ENCODE measurements at places on chromosomes 6 and 20.
A peak's percentile ranks its signal among the peaks of the same experiment; 100 is the strongest.

DNA sequence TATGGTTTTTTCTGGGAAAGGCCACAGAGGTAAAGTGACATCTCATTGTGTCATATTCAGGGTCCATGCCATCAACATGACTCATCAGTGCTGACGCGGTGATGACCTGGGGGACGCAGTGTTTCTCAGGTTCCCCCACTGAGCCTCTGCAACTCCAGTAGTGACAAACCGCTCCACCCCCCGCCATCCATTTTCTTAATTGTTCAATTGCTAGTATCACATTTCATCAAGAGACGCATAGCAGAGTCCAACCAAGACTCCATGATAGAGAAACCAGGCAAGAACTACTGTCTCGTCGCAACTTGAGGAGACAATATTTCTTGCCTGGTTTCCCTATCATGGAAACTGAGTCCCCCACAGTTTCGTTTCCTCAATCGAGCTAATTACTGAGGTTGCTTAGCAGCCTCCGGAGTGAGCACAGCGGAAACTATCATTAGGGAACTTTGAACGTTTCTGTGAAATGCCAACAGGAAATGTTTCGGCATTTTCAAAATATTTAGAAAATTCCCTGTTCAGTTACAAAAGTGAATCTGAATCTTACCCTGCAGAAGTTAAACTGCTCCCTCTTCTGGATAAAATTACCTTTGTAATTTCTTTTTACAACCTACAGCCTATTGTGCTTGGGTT lies 12.2 kb upstream of the SERPINB1 start:
- DNase-seq = peak; percentile 82

DNA sequence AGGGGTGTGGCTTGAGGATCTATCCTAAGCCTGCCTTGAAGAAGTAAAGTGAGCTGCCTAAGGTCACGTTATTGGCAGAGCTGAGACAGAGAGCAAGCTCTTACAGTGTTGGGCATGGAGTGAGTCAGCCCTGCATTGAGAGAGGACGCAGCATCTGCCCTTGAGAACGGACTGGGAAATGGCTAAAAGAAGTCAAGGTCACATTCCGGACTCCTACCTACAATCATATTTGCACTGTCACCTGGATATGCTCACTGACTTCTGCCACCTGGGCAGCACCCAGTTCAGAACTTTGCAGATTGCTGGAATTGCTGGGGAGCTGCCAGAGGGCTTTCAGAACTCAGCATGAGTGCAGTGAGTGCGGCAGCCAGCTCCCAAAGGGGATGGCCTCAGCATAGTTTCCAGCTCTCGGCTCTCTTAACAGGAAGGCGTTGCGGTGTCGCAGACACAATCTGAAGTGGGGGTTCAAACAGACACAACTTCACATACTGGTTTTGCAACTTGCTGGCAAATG lies 199.3 kb upstream of the SGK1 start:
- DNase-seq = peak; percentile 90

- DNase-seq = no peak
Observed at GRCh38 chr20:12179692-12180091, 262.0 kb downstream of the BTBD3 start.

DNA sequence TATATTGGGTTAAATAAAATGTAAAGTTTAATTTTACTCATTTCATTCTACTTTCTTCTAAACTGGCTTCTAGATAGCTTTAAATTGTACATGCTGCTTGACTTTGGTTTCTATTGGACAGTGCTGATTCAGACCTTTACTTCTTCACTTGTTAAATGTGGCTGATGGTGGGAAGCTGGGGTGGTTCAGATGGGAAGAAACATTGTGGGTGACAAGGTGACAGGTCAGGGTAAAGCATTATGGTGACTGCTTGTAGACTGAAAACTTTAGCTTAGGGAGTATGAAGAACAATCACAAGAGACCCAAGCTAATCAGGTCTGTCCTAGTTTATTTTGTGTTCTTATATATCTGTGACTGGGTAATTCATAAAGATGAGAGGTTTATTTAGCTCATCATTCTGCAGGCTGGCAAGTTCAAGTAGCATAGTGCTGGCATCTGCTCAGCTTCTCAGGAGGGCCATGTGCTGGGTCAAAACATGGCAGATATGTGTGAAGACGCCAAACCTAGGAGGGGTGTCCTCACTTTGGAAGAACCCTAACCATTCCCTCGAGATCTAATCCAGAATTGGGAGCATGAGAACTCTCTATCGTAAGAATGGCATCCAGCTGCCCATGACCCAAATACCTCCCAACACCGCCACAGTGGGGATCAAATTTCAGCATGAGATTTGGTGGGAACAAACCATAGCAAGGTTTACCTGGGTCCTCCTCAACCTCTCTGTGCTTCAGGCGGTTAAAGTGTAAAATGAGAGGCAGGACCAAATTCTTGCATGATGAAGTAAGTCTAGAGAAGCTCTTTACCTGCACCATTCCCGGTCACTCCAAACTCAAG lies 102.8 kb downstream of the FYN start:
- no peak for DNase-seq

GRCh38 chr6:132228894-132229293 lies 172.4 kb downstream of the MOXD1 start:
- peak; percentile 43 for DNase-seq

GRCh38 chr20:37803438-37804307 lies 99.3 kb upstream of the VSTM2L start:
- no peak for DNase-seq

DNA sequence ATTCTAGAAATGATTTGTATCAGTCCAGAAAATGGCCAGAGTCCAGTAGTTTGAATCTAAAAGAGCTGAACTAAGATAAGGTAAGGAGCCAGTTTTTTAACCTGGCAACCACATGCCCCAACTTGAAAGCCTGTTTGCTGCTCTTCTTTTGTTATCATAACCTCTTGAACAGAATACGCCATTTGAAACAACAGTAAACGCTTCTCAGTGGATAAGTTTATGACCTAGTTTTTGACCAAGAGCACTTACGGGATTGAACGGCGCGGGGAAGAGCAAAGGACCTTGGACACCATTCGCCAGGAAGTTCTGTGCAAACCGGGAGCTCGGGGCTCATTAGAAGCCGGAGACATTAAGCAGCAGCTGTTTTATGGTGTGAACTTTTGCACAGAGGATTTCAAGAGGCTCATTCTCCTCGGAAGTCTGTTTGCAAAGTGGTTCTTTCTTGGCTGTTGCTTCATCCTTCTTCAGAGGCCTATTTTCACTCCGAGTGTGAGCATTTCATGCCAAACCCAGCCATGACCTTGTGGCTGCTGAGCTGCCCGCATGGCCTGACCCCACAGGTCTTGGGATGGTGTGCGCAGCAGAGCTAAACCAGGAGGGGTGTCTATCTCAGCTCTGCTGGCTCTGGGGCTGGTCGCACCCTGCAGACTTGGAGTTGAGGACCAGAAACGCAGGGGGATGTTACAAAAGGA lies 215.1 kb downstream of the SOX4 start:
- DNase-seq = peak; percentile 59

DNA sequence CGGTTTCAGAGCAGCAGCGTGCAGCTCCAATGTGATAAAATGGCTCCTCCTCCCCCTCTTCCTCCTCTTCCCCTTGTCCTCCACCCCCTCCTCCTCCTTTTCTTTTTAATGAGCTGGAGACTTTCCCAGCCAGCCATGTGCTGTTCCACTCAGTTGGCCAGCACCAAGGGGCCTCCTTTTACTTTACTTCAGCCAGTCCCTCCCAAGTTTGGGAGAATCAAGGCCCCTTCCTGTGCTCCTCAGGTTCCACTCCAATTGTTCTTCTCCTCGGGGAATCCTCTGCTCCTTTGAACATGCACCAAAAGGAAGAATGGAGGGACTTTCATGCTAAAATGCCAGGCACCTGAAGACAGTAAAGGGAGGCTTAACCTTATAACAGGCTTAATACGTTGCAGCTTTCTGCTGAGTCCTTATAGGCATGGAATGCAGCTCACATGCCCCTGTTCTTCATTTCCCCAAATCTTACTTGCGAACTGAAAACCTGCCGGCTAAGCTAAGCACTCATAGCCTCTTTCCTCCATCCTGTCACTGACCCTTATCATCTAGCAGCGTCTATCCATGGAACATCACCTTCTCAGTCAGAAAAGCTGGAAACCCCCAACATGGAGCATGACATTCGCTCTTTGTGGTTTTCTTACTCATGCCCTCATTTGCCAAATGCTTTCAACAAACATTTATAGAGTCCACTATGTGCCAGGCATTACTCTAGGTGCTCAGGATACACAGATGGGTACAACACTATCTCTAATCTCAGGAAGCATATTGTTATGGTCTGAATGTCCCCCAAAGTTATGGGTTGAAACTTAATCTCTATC lies 170.6 kb downstream of the PHACTR1 start:
- DNase-seq = peak; percentile 23

- DNase-seq = no peak
Observed at GRCh38 chr6:149482545-149483333, 2.1 kb downstream of the ZC3H12D start.

DNA sequence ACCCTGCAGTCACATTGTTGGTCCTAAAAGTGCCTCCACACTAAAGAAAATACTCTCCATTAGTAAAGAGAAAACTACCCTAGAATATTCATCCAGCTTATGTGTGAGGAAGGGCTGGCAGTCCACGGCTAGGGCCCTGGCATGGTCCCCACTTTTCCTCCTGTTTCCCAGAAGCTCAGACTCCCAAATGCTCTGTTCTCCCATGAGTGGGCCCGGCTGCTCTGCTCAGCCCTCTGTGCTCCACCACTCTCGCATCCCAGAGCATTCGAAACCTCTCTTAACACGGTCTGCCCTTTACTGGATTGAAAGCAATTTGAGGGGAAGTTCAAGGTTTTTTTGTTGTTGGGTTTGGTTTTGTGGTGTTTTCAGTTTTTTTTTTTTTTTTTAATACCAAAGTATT lies 61.8 kb downstream of the APCDD1L start:
- DNase-seq = no peak

DNA sequence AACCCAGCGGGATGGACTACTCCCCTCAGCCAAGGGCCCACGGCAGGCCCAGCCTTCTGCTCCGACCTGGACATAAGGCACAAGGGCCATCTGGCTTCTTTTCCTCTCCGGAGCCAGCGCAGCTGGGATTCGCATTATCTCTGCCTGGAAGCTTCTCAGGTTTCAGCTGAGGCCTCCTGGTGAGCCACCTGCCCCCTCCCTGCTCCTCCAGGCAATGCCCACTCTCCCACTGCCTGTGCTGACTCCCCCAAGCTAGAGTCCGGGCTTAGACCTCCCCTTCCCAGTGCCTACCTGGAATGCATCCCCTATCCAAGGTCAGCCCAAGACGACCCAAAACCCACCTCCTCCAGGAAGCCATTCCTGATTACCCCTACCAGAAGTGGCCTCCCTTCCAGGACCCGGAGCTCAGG lies 60.7 kb downstream of the EZR start:
- no peak for DNase-seq

DNA sequence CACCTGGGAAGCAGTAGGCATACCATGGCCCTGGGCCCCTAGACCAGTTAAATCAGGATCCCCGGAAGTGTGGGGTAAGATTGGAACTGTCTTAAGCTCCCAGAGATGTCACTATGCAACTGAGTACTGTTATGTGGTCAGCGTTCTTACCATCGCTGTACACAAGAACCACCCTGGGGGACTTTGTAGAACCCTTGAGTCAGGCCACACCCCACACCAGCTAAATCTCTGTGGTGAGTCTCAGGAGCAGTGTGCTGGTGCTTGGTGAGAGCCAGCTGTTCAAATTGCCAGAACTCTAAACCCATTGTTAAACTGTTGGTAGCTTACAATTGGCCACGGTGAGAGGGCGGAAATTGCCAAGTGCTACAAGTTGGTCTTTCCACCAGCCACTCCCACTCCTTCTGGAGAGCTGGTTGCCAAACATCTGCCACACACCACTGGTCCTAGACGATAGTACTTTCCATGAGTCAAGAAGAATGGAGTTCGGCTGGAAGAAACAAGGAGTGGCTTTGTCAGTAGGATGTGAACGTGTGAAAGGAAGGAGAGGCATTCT lies 80.5 kb upstream of the SYNDIG1 start:
- no peak for DNase-seq

DNA sequence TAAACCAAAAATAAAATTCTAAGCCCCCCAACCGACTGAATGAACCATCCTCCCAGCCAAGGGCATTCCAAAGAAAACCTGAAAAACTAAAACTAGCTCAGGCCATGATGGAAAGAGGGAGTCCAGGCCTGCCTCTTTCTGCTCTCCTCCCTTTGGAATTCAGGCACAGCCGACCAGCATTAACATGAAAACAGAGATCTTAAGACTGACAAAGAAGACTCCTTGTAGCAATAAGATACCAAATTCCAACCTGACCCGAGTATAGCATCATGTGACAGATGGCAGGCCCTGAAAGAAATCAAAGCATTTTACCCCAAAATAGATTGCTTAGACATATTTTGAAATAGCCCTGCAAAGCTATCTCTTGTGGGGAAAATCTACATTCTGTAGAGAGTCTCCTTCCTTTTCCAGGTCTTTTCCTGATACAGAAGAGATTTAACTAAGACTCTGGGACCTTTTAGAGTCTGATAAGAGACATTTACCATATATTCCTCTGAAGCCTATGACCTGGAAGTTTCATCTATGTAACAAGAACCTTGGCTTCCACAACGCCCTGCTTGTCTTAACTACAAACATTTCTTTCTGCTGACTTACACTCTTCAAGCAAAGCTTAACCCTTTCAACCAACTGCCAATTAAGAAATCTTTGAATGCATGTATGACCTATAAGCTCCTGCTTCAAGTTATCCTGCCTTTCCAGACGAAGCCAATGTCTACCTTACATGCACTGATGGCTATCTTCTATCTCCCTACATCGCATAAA lies 22.2 kb upstream of the TXLNB start:
- DNase-seq = no peak

GRCh38 chr20:36392989-36393388 lies 86.8 kb downstream of the DLGAP4 start:
- no peak for DNase-seq

DNA sequence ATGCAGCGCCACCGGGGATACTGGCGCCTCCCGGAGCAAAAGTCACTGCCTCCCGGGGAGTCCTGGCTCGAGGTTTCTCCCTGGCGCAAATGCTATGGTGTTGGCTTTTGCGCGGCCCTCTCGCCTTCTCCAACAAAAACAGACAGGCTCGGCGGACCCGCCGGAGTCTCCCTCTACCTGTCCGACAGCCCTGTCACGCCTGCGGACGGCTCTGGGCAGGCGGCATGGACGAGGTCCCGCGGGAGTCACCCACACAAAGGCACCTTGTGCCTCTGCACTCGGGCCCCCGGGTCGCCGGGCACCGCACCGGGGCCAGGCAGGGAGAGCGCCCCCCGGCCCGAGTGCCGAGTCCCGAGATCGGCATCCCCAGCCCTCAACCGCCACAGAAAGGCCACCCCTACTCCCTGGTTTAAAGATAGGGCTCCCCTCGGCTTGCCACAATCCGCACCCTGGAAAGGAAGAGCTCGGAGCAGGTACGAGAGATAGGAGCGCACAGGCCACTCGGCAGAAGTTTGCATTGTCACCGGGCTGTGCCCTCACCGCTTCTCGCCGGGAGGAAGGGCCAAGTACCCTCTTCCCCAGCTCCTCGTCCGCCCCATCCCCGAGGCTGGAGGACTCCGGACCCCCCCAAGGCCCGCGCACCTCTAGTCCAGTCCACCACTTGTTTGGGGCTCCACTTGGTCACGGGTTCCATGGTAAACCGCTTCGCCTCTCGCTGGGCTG lies 903 bp downstream of the CNKSR3 start:
- DNase-seq = peak; percentile 29

DNA sequence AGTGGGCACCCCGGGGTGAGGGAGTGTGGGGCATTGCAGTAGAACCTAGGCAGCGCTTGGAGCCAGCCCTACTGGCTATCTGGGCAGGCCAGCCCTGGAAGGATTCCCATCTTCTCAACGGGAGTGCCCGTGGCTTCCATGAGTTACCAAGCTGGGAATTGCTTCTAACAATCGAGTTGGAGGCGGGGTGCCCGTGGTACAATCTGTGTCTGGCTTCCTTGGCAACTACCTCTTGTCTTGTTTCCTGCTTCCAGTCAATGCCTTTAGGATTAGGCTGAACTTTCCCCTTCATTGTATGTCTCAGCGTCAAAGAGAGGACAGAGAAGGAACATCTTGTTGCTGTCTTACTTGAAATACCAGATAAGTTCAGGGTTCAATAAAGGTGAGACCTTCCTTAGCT lies 33.3 kb downstream of the PPP1R14C start:
- no peak for DNase-seq
